ENCODE measurements at places on chromosomes 2 and 18.

- DNase-seq = peak; percentile 19
These were observed 32.6 kb upstream of the SLC40A1 start for GRCh38 chr2:189613077-189613636.

DNA sequence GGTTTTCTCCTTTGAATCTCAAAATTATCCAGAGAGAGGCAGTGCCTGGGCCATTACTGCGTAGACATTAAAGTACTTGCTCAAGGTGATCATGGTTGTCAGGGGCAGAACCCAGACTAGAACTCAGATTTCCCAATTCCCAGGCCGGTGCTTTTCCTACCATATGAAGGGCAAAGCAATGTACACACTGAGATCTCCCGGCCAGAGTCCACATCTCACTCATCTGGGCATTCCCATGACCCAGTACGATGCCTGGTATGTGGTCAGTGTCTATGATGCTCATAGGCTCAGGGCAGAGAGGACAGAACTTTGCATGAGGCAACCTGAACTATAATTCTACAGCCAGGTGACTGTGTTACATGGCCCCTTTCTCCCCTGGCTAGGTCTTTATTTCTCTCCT is 531.4 kb downstream of the TDRD15 start:
- DNase-seq = no peak

GRCh38 chr18:21164548-21165095 is 53.0 kb upstream of the ROCK1 start:
- no peak for DNase-seq

DNA sequence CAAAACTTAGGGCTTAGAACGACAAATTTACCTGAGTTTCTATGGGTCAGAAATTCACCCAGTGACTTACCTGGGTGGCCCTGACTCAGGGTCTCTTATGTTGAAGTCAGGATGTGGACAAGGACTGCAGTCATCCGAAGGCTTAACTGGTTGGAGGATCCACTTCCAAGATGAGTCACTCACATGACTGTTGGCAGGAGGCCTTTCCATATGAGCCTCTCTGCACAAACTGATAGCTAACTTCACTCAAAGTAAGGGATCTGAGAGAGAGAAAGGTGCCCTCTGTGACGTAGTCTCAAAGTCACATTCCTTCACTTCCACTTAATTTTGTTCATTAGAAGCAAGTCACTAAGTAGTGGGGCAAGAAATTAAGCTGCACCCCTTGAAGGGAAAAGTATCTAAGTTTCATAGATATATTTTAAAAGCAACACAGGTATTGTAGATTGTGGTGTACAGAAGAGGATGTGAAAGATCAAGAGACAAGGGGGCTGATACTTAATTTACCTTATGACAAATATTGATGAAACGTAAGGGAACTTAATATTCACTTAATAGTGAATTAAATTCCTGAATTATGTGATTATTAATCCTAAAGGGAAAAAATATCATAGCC is 48.4 kb downstream of the TANK start:
- DNase-seq = no peak

- no peak for DNase-seq
These were observed 139.3 kb upstream of the CREB1 start for GRCh38 chr2:207390302-207391095.

DNA sequence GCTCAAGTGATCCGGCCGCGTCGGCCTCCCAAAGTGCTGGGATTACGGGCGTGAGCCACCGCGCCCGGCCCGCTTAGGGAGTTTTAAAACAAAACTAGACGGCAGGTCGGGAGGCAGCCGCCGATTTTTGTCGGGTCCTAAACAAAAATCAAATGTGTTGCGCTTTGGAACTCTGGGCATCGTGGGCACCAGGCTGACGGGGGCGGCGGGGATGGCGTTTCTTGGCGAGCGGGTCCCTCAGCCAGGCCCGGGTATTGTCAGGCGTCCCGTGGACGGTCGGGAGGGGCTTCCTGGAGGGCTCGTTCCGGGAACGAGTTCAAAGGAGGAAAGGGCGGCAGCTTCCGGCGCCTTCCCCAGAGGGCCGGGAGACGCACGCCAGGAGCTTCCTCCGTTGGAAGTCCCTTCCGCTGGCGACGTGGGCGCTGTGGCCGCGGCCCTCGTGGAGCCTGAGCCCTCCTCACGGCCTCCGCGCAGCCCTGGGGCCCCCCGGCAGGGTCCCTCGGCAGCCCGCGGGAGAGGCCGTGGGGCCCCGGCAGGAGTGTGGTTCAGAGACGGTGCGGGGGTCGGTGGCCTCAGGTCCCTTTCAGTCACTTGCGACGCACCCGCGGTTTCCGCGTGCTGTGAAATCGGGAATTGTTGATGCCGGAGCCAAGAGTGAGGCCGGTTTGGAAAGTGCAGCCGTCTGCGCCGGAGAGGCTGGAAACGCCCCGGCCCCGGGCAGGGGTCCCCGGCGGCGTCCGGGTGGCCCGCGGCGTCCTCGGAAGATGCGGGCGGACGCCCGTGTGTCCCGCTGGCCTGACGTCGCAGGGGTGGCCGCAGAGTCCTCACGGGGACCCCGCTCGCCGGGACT is 59.3 kb downstream of the EMILIN2 start:
- DNase-seq = peak; percentile 91

DNA sequence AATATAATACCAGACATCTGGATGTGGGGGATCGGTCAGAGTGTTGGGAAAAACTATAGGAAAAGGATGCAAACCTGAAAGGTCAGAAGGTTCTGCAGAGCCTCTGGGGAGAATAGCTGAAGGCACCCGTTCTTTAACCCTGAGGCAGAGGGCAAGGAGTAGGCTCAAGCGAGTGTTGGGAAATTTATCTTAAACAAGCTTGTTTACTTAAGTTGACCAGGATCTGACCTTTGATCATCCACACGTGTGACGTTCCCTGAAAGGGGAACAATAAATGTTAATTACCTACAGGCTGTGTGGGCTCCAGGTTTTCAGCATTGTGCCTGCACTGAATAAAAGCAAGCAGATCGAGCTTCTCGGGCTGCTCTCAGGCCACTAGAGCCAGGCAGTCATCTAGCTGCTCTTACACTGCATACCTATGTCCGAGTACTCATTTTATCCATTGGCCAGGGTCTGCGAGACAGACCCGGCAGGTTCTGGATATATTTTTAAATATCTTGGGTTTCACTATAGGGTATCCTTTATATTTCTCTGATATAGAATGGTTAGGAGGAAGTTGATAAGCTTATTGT is 400.6 kb upstream of the CHST9 start:
- peak; percentile 13 for DNase-seq

GRCh38 chr2:38556006-38556801 is 46.5 kb downstream of the HNRNPLL start:
- no peak for DNase-seq

- DNase-seq = no peak
These were observed 19.8 kb downstream of the LONRF2 start for GRCh38 chr2:100302585-100302892.

DNA sequence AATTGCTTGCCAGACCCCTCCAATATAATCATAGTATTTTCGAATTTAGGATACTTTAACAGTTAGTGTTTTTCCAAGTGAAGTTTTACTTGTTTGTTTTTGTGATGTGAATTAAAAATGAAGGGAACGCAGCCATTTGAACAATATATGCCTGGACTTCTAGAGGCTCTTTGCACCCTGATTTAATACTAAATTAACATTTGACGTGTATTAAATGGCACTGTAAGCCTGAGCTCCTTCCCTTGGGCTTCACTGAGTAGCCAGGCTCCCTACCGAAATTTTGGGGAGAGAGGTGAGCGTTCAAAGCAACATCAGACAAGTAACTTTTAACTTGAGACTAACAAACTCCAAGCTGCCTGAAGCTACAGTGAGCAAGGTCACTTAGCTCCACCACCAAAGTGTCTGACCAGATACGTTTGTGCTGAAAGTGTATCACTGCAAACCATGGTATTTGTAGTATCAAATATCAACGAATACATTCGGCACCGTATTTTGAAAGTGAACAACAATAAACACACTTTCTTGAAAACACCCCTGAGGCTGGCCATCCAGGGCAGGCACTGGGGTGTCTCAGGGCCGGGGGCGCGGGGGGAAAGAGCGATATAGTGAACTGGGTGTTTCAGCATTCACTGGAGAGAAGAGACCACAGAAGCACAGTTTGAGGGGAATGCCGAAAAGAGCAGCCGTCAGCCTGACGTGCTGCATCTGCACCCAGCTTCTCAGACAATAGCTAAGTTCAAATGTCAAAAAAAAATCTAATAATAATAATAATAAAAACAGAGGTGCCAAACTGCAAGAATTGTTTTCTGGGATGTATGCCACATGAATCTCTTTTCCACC is 7.7 kb upstream of the POU3F3 start:
- DNase-seq = no peak

GRCh38 chr2:127423880-127424279 is 5.7 kb downstream of the PROC start:
- no peak for DNase-seq

- no peak for DNase-seq
These were observed 459.8 kb downstream of the METTL4 start for GRCh38 chr18:2111456-2111855.

DNA sequence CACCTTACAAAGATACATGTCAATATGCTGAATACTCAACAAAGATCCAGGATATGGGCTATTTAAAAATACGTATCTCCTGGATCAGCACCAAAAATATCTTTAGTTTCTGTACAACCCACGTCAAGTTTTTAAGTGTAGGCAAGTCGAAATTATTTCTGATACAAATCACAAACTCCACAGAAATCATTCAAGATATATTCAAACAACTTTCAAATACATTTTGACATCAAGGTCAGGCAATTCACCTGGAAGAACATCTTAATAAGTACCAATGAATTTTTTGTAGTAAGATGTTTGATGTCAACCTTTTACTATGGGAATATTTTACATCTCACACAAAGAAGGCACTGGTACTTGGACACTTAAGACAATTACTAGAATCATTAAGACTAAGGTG is 86.2 kb downstream of the CUL3 start:
- no peak for DNase-seq

GRCh38 chr2:168139852-168140251 is 107.5 kb downstream of the STK39 start:
- DNase-seq = no peak

Data from HuH-7 (cell line).